Activated B cell treated with CpG ODN at 0.5 μM for 24 hours (primary cell): ENCODE measurements at places on chromosomes 16 and 17. TPM values are rescaled to one million over a fixed set of nuclear protein-coding genes. Genes with fewer than 3 reads are reported as not detected.

JMJD8 gene
- total RNA-seq, result 41.4 and 47.0 TPM in 2 replicates

SSTR5 gene
- total RNA-seq, result not detected in 2 replicates

KRTAP17-1 gene
- not detected in 2 replicates for total RNA-seq

APOBR gene
- total RNA-seq, result 2.9 and 3.2 TPM in 2 replicates

HELZ gene
- total RNA-seq, result 55.0 and 69.7 TPM in 2 replicates

TVP23A gene
- 1.6 and 2.0 TPM in 2 replicates for total RNA-seq

PHAF1 gene
- total RNA-seq, result 13.8 and 16.9 TPM in 2 replicates

FTO gene
- total RNA-seq, result 59.7 and 65.8 TPM in 2 replicates

GRCh38 chr16:29710227-29711219, 31.5 kb downstream of the QPRT start:
- no peak overlapping the region for H3K4me3 ChIP-seq
- peaks cover 26% of the 10 kb centered on the region for H3K4me1 ChIP-seq

DNA sequence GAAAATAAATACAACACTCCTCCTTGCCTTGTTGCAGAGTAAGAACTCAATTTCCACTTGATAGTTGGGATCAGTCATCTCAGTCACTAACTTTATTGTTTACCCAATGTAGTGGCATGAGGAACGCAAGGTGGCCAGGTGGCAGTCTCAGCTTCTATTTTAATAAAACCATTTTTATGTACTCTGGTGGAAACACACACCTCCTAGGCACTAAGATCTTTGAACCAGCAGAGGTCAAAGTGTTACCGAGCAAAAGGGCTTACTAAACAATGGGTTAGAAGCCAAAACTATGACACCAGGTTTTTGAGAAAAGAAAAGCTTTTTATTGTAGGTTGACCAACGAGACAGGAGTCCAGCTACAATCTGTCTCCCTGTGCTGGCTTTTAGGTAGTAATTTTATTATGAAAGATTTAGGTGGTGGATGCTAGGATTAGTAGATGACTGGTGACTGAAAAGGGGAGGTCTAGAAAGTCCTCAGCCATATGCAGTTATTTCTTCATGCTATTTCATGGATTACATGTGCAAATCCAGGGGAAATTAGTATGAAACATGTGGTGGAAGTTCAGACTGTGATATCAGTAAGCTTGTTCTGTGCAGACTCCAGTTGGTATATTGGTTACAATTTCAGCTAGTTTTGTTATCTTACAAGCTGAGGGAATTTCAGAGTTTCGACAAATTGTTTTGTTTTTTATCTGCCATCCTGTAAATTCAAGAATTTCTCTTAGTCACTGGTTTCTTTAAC, 122.3 kb downstream of the PCTP start:
- H3K27ac ChIP-seq, result no peak overlapping the region
- H3K4me1 ChIP-seq, result no peaks in the 10 kb centered on the region
- no peak for DNase-seq
- no peak overlapping the region for H3K4me3 ChIP-seq
- no peaks in the 10 kb centered on the region for H3K36me3 ChIP-seq

DNA sequence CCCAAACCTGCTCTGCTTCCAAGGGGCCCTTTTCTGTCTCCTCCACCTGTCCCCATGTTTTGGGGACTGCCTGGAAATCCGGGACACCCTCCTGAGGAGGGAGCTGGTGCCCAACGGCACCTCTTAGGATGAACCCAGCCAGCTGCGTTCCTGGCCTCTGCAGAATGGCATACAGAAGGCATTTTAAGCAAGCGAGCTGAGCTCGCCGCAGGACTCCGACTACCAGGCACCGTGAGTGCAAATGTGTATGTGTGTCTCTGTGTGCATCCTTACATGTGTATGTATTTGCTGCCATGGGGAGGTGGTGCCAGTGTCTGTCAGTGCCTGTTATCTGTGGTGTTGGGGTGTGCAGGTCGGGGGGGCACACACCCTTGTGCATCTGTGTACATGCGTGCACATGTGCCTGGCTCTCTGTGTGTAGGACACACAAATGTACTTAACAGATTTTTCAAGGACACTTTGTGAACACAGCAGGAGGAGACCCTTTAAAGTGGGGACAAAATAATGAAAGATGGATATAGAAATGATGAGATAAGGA, 39.3 kb downstream of the ABAT start:
- H3K4me1 ChIP-seq, result peaks cover 6% of the 10 kb centered on the region
- H3K27ac ChIP-seq, result no peak overlapping the region
- no peak for DNase-seq
- peaks cover 26% of the 10 kb centered on the region for H3K36me3 ChIP-seq

- peaks cover 34% of the 10 kb centered on the region for H3K36me3 ChIP-seq
- DNase-seq, result no peak
- no peak overlapping the region for H3K4me3 ChIP-seq
These were observed 26.4 kb downstream of the MLYCD start for GRCh38 chr16:83925095-83925905.

GRCh38 chr17:48215583-48216139, 108.1 kb downstream of the SNX11 start:
- no peaks in the 10 kb centered on the region for H3K27me3 ChIP-seq
- no peaks in the 10 kb centered on the region for H3K4me1 ChIP-seq
- no peak for DNase-seq
- H3K27ac ChIP-seq, result no peak overlapping the region

GRCh38 chr16:13780406-13781168, 139.4 kb upstream of the ERCC4 start:
- H3K36me3 ChIP-seq, result no peaks in the 10 kb centered on the region
- H3K27ac ChIP-seq, result no peak overlapping the region
- H3K4me1 ChIP-seq, result no peaks in the 10 kb centered on the region
- DNase-seq, result no peak
- peaks cover 2% of the 10 kb centered on the region for H3K27me3 ChIP-seq

DNA sequence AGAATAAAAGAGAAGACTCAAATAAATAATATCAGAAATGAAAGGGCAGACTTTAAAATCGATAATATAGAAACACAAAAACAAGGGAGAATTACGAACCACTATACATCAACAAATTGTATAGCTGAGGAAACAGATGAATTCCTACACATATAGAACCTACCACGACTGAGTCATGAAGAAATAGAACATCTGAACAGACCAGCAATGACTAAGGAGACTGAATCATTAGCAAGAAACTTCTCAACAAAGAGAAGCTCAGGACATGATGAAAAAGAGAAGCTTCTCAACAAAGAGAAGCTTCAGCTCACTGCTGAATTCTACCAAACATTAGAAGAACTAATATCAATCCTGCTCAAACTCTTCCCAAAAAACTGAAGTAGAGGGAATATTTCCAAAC, 255.9 kb downstream of the CEP112 start:
- no peak overlapping the region for H3K4me3 ChIP-seq
- no peak for DNase-seq
- H3K4me1 ChIP-seq, result peaks cover 6% of the 10 kb centered on the region
- H3K27ac ChIP-seq, result no peak overlapping the region
- no peaks in the 10 kb centered on the region for H3K27me3 ChIP-seq

DNA sequence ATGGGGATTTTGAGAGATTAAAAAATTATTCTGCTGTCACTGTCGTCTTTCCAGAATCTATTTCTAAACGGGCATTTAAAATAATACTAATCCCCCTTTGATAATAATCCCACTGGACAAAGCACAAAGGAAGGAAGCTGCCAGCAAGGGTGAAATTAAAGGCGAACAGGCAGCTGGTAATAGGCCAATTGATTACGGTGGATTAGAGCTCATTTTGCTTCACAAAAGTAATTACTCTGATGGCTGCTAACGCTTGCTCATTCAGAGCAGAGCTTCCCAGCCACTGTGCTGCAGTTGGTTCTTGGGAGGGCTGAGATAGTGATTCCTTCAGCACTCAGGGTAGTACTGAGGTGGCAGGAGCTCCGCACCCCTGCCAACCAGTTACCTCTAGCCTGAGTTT, 205.7 kb downstream of the SNX29 start:
- H3K27ac ChIP-seq, result no peak overlapping the region
- no peaks in the 10 kb centered on the region for H3K27me3 ChIP-seq
- no peak overlapping the region for H3K4me3 ChIP-seq
- H3K36me3 ChIP-seq, result peaks cover 30% of the 10 kb centered on the region
- DNase-seq, result no peak
